ENCODE measurements at places on chromosomes 11 and 22.

DNA sequence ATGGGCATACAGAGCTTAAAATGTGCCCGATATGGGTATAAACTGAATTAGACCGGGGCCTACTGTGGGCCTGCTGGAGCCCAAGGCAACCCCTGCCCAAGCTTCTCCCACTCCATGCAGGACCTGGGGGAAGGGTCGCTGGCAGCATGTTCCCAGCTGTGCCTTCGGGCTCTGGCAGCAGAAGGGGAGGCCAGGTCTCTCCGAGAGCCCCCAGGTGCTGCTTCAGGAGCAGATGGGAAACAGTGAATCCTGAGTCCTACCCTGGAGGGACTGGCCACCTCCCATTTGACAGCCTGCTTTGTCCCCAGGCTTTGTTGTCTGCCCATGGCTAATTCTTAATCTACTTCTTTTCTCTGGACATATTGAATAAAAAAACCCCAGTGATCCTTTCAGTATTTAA lies 315.6 kb upstream of the B3GAT1 start:
- no peak for DNase-seq

- DNase-seq = peak; percentile 39
Measured at GRCh38 chr11:60700689-60701468, 1.5 kb downstream of the MS4A8 start.

DNA sequence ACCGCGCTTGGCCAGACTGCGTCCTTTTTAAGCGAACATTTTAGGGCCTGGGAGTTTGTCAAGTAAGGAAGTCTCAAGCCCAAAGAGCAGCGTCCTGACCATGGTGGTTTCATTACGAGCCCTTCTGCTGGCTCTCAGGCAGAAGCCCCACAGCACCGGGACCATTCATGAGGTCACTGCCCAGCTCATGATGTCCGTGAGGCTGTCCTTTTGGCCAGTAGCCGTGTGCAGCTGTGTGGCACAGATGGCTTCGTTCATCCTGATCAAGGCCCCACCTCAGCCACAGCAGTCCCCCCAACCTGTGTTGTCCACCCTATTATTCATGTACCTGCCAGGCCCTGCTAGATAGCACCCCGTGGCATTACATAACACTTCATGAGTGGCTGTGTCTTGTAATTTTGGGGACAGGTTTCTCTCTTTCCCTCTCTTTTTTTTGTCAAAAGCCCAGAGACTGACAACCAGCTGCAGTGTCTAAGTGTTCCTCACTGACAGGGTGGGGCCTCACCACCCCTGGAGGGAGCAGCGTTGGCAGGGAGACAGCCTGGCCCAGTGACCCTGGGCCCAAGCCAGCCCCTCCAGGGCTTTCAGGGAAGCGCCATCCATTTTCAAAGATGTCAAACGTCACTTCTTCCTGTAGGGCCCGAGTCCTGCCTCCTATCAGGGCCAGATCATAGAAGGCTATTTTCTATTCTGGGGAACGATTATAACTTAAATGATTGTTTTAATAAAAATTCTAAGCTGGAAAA lies 21.8 kb upstream of the CABP7 start:
- DNase-seq = no peak

GRCh38 chr11:115606498-115607220 lies 102.4 kb upstream of the CADM1 start:
- no peak for DNase-seq

DNA sequence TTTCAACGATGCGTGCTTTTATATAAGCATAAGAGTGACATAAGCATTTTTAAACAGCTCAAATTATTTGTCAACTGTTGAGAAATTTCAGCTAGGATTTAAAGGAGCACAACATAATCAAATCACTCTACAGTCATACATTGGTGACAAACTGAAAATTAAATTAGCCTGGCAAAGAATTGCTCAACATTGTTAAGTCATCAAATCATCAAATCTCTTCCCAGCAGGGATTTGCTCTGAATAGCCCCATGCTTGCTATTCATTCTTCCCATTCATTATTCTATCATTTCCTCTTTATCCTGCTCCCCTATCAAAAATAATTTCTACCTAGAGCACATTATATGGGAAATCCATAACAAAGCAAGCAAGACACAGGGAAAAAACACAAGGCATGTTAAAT lies 198.7 kb upstream of the LUZP2 start:
- DNase-seq = no peak

DNA sequence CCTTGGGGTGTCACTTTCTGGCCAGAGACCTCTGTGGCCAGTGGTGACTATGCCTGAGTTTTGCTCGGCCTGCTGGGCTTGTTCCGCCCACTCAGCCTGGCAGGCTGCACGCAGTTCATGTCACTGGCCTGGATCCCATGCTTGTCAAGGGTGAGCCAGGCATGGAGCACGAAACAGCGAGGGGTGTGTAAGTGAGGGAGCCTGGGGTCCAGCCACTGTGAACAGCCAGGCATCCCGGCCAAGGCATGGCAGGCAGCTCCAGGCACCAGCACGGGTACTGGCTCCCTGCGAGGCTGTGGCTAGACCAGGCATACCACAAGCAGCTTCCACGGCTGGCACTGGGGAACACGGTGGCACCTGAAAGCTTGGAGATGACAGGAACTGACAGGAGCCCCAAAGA lies 214.3 kb downstream of the LRRC4C start:
- no peak for DNase-seq

- peak; percentile 64 for DNase-seq
Measured at GRCh38 chr11:129896062-129896461, 684 bp upstream of the NFRKB start.

- DNase-seq = peak; percentile 70
Measured at GRCh38 chr11:32893343-32894148, 935 bp downstream of the QSER1 start.

DNA sequence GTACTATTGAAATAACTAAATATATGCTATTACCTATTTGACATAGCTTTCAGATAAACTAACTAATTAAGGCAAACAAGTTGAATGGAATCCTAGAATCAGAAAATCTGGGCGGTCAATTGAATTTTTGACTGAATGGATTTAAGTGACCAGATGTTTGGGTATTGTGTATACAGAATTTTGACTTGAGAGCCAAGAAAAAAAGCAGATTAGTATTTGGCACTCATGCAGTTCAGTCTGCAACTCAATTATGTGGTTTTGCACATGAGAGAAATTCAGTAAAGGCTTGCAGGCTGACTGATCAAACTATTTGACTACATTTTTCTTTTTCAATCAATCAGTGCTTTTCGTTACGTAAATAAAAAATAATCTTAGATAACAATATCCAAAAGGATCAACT lies 254.8 kb downstream of the GUCY1A2 start:
- no peak for DNase-seq

DNA sequence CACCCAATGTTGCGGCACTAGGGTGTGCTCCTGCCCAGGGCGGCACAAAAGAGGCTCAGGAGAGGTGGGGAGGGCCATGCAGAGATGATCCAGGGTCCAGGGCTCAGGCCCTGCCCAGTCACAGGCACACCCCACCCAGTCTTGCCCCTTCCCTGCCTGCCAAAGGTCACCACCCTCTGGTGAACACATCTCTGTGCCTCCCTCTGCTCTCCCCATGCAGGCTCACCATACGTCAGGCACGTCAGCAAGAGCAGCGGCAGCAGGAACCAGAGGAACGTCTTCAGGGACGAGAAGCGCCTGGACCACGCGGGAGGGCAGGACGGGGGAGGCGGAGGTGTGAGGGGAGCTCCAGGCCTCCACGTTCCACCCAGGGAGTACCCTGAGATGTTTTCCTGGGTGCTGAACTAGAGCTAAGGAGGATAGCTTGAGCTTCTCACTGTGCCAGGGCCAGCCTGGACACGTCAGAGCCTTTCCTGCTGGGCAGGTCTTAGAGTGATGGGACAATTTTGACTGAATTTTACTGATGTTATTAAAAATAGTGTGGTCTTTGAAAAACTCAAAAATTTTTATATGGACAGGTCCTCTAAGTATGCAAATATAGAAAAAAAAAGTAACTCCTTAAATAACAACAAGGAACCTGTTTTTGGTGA lies 7.2 kb downstream of the SUN2 start:
- no peak for DNase-seq

GRCh38 chr11:34333787-34334186 lies 24.0 kb downstream of the ABTB2 start:
- no peak for DNase-seq

- DNase-seq = no peak
Measured at GRCh38 chr11:110160437-110160836, 67.2 kb downstream of the ZC3H12C start.

- DNase-seq = no peak
Measured at GRCh38 chr22:20569059-20570058, 61.9 kb downstream of the MED15 start.

GRCh38 chr11:117807482-117808327 lies 10.7 kb upstream of the DSCAML1 start:
- peak; percentile 62 for DNase-seq

DNA sequence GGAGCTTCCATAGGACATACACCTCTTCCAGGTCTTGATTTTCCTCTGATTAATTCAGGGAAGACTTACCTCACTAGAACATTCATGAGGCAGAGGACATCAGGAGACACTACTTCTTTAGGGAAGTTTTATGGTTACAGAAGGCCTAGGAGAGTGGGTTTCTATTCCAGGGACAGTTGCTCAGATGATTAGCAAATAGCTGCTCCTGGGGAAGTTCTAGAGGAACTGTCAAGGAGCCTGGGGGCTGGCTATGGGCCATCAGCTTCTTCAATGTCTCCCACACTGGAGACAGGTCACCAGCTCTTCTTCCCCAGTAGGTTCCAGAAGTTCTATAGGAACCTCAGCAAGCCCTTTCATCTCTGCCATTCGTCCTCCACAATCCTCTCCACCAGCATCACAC lies 11.5 kb upstream of the OR10A5 start:
- DNase-seq = no peak

DNA sequence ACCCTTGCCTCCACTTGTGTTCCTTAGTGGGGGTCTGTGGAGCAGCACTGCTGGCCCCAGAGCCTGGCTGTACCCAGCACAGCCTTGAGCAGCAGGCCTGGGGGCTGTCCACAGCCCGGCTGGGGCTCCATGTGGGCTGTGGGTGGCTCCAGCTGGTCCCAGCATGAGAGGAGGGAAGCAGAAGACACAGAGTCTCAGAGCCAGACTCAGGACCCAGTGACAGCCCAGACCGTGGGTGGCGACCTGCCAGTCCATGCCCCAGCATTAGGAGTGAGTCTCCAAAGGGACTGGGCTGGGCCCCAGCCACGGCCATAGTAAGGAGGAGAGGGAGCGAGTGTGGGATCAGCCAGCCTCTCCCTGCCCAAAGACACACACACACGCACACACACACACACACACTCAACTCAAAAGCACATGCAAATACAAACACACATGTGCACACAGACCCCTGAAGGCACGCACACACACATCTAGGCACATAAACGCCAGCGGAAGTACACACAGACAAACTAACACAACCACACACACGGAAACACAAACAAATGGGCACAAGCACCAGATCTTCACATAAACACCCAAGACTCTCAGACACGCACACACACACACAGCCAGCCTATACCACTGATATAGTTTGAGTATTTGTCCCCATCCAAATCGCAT lies 16.7 kb upstream of the LRRC10B start:
- no peak for DNase-seq

DNA sequence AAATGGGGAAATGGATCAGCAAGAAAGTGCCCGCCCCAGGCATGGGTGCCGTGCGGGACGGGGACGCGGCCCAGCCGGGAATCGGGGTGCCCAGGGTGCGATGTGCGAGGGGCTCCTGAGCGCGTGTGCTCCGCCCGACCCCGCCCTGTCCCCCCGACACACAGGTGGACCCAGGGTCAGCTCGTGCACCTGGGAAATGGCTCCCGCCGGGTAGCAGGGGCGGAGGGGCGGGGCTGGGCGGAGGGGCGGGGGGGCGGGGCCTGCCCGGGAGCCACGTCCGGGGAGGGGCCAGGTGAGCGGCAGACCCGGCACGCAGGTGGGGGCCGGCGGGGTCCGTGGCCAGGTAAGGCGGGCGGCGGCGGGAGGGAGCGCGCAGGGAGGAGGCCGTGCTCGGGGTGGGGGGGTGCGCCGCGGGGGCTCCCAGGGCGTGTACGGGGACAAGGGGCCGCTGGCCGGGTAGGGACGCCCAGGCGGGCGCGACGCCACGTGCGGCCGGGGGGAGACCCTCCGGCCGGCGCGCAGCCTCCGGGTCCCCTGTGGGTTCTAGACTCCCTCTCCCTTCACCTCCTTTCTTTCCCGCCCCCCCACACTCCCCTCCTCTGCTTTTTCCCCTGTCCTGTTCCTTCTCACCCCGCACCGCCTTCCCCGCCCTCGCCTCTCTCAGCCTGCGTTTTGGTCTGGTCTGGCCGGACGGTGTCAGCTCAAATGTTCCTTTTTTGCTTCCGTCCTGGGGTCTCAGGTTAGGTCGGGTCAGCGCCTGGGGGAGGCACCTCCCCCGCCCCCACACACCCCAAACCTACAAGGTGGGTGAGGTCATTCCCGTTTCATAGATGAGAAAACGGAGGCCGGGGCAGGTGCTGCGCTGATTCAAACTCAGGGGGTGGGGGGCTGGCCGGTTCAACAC lies at the start of gene ARHGAP8:
ARHGAP8 (plus strand) TSS at position 291 of the 904 bp plus-strand sequence. CDS start 33,953 bp downstream, outside the sequence.
- DNase-seq = no peak

- no peak for DNase-seq
Measured at GRCh38 chr11:2742611-2743426, 43.0 kb upstream of the KCNQ1OT1 start.

- peak; percentile 31 for DNase-seq
Measured at GRCh38 chr11:127106938-127107337, 106.4 kb upstream of the KIRREL3 start.

DNA sequence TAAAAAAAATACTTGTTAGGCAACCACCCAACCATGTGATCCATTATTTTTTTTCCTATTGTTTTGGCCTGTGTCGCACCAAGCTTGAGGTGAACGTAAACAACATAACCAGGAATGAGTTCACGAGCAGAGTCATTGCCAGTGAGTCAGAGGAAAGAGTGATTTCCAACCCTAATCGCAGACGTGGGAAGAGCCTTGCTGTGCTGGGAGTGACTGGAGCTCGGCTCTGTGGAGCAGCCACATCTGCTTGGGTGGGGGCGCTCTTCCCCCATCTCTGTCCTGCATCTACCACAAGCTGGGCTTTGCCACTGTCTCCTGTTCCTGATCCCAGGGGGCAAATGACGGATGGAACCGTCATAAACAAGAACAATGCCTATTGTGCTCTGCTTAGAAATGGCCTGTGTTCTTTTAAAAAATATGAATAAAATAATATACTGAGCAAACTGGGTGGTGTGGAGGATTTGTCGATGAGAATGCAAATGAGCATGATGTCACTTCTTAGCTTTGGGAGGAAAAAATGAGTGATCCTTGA lies 210.0 kb downstream of the KIRREL3 start:
- peak; percentile 84 for DNase-seq

- DNase-seq = no peak
Measured at GRCh38 chr11:59173964-59174663, 2.2 kb downstream of the DTX4 start.

GRCh38 chr11:46118702-46119351 lies 2.4 kb downstream of the PHF21A start:
- no peak for DNase-seq

GRCh38 chr11:36115378-36115801 lies 171.5 kb downstream of the LDLRAD3 start:
- DNase-seq = no peak

Data from NCI-H526 treated with DMSO at 0.1 percent for 48 hours (cell line).